ENCODE measurements at places on chromosomes 11 and 22.
A peak's percentile ranks its signal among the peaks of the same experiment; 100 is the strongest.

- DNase-seq, result peak; percentile 44
Observed at GRCh38 chr11:11979488-11980117, 28.8 kb downstream of the DKK3 start.

GRCh38 chr11:128819198-128819597 lies 47.9 kb downstream of the KCNJ1 start:
- DNase-seq, result no peak

GRCh38 chr11:63673579-63673978 lies 2.4 kb upstream of the ATL3 start:
- DNase-seq, result no peak

DNA sequence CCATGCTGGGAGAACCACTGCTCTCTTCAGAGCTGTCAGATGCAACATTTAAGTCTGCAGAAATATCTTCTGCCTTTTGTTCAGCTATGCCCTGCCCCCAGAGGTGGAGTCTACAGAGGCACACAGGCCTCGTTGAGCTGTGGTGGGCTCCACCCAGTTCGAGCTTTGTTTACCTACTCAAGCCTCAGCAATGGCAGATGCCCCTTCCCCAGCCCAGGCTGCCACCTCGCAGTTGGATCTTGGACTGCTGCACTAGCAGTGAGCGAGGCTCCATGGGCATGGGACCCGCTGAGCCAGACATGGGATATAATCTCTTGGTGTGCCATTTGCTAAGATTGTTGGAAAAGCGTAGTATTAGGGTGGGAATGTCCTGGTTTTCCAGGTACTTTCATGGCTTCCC lies 229.1 kb upstream of the C11orf87 start:
- DNase-seq, result no peak

GRCh38 chr11:68798221-68798813 lies 43.4 kb downstream of the CPT1A start:
- no peak for DNase-seq

DNA sequence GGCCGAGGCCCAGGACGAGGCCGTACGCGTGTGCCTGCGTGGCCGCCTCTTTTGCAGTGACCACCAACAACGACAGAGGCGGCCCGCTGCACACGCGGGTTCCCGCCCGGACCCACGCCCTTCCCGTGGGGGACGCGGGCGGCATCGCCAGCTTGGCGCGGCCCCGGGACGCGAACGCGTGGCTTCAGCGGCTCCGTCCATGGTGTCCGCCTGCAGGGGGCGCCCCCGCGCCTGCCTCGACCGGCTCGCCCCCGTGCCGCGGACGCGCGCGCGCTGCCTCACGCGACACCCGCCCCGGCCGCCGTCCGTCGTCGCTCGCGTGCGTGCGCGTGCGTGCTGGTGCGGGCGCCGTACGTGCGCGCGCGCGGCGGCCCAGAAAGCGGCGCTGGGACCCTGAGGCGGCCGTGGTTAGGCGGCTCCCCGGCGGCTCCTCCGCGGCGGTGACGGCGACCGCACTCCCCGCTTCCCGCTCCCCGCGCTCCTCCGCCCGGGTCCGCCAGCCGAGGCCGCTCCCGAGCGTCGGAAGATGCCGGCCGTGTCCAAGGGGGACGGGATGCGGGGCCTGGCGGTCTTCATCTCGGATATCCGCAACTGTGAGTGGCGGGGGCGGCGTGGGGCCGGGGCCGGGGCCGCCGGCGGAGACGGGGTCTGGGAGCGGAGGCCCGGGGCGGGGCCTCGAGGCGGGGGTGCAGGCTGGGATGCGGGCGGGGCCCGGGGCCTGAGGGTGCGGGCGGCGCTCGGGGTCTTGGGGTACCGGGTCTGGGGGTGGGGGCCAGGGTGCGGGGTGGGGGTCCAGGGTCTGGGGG lies at the start of gene AP2A2:
Gene AP2A2 (plus strand): TSS at position 375 of the 806 bp plus-strand sequence. CDS start 152 bp downstream, at position 527.
- DNase-seq, result peak; percentile 94

DNA sequence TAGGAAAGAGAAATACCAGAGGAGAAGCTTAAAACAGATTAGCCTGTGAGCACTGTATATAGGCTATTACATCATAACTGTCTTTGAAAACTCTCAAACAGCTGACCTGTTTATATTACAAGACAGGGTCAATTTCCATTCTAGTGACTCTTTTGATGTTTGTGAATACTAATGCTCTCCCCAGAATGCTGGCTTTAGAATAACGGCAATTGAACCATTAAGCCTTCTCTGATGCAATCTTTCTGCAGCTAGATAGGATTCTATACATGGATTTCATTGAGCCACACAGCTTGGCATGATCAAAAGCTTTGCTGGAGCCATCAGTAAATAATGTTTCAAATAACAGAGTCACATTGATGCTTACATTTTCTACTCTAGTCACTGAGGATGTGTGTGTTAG lies 122.7 kb upstream of the FAT3 start:
- DNase-seq, result no peak

GRCh38 chr11:97754976-97755375 lies 1265.8 kb upstream of the CNTN5 start:
- DNase-seq, result no peak

DNA sequence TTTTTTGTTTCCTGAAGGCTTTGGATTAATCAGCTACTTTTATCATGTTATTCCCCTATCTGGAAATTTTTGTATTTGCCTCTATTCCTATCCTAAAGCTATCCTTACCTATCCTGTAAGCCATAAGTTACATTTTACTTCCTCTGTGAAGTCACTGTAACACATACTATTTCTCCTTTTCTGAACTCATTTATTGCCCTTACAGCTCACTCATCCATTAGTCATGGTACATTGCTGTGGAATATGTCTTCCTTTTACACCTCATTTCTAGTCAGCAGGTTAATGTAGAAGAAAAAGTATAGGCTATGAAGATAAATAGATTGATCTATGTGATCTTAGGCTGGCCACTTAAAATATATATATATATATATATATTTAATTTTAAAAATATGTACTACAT lies 28.0 kb downstream of the SWAP70 start:
- DNase-seq, result peak; percentile 33

GRCh38 chr22:47195484-47196165 lies 433.2 kb downstream of the TBC1D22A start:
- DNase-seq, result no peak

GRCh38 chr11:44849424-44849823 lies 101.3 kb downstream of the TP53I11 start:
- no peak for DNase-seq

- DNase-seq, result no peak
Observed at GRCh38 chr11:81897639-81898038, 836.0 kb downstream of the FAM181B start.

- DNase-seq, result no peak
Observed at GRCh38 chr11:108154591-108154990, 33.2 kb downstream of the ACAT1 start.

- DNase-seq, result no peak
Observed at GRCh38 chr22:30371981-30372380, 15.2 kb downstream of the CCDC157 start.

- DNase-seq, result no peak
Observed at GRCh38 chr11:110184456-110184855, 91.3 kb downstream of the ZC3H12C start.

DNA sequence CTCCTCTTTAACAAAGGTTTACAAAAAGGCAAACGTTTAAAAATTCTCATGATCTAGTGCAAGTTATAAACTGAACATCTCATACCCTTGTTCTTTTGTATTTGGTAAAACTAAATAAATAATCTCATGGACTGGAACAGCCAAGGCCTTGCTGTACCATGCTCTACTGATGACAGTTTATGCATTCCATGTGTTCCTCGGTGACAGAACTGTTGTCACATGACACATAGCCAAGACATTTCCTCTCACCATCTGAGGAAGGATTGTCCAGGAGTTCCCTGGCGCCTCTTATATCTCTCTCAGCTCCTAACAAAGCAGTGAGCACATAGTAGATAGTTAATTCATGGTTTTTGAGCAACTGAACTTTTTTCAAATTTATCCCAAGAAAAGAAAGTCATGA lies 12.6 kb downstream of the CCDC83 start:
- no peak for DNase-seq

- no peak for DNase-seq
Observed at GRCh38 chr22:36469094-36469710, 12.2 kb downstream of the TXN2 start.

GRCh38 chr11:106276859-106277436 lies 199.5 kb downstream of the AASDHPPT start:
- DNase-seq, result no peak

DNA sequence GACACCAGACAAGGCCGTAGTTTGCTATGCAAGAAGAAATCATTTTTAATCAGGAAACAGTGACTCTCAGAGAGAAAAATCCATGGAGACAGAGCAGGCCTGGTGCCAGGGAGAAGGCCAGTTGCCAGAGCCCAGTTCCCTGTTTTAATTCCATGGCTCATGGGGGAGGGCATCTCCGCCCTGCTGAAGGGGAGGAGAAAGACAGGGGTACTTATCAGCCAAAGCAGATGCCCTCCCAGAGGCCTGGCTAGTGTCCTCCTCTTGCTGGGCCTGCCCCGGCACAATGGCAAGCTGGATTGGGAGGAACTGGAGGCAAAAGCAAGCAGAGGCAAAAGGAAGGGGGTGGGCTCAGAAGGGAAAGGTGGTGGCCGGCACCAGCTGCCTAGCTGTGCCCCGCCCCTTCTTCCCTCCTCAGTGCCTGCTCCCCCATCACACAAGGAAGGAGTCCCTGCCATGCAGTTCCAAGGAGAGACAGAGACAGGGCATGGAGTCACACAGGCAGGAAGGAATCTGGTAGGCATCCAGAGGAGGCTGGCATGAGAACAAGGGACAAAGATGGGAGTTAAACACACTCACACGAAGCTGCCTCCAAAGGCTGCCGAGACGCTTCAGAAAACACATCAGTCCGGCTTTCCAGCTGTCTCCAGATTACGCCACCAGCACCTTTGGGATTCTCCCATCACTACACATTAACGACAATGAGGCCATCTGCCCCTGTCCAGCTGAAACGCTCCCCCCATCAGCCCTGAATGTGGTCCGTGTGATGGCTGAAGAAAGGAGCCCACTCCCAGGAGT lies 591.8 kb downstream of the BUD13 start:
- DNase-seq, result no peak
